Activated T-helper 17 cell treated with anti-CD3 and anti-CD28 coated beads, Interleukin-2, amount 50 U/mL, for 72 hours (primary cell): ENCODE measurements at places on chromosomes 6 and 20. TPM values are rescaled to one million over a fixed set of nuclear protein-coding genes. Genes with fewer than 3 reads are reported as not detected.
A peak's percentile ranks its signal among the peaks of the same experiment; 100 is the strongest.

Gene CD40
- 1.5 TPM for total RNA-seq

Gene RAD21L1
- total RNA-seq: not detected

Gene LZTS3
- total RNA-seq: 3.1 TPM

Gene OOEP
- 1.0 TPM for total RNA-seq

DNA sequence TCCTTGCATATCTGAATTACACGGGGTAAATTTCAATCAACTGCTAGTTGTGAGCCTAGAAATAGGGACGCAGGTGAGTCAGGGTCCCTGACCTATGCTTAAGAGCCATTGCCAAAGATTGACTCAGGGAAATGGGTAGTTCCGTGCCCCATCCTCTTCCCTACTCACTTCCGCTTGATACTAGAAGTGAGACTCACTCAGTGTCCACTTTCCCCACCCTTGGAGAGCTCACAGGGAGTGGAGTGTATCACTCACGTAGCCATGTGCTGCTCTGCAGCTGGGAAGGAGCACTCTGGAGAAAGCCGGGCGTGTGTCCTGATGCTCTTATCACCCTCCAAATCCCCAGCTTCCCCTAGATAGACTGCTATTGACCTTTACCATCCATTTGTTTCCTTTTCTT is 543 bp upstream of the MUC22 start:
- no peaks in the 10 kb centered on the region for H3K36me3 ChIP-seq
- peaks cover 7% of the 10 kb centered on the region for H3K4me1 ChIP-seq
- peaks cover 29% of the 10 kb centered on the region for H3K27me3 ChIP-seq
- ATAC-seq: no peak
- H3K27ac ChIP-seq: no peak overlapping the region
- no peak overlapping the region for H3K4me3 ChIP-seq

GRCh38 chr6:16403831-16404230 is 165.4 kb downstream of the GMPR start:
- no peaks in the 10 kb centered on the region for H3K27me3 ChIP-seq
- H3K36me3 ChIP-seq: peaks cover 41% of the 10 kb centered on the region
- ATAC-seq: peak; percentile 68
- H3K27ac ChIP-seq: peak overlapping the region; percentile 8
- peaks cover 25% of the 10 kb centered on the region for H3K4me1 ChIP-seq
- peak overlapping the region; percentile 44 for H3K4me3 ChIP-seq

DNA sequence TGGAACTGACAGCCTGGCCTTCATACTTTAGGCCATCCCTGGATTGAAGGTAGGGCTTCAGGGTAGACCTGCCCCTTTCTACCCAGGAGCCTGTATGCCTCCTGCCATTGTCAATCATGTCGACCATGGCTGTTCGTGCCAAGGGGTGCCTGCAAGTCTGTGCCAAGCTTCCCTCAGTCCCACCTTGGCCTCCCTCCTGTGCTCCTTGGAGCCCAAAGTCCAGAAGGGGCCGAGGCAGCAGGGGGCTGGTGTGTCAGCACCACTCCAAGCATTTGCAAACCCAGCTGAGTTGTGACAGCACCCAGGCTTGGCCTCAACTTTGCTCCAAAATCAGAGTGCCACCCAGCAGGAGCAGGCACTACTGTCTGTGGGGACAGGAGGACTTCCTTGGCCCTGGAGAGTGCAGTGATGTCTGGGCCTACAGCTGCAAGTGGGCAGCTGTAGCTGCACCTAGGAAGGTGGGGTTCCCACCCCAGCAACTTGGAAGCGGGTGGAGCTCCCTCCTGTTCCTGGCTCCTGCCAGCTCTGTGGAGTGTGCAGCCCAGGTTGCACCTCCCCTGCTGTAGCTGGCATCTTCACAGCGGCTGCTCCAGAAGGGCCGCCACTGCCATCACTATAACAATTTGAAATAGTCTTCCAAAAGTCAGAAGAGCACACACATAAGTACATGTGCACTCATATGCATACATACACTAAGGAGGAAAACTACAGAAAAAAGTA is 1719.3 kb downstream of the HACE1 start:
- no peak overlapping the region for H3K4me3 ChIP-seq
- no peak overlapping the region for H3K27ac ChIP-seq
- no peaks in the 10 kb centered on the region for H3K4me1 ChIP-seq
- no peaks in the 10 kb centered on the region for H3K27me3 ChIP-seq
- no peaks in the 10 kb centered on the region for H3K36me3 ChIP-seq

DNA sequence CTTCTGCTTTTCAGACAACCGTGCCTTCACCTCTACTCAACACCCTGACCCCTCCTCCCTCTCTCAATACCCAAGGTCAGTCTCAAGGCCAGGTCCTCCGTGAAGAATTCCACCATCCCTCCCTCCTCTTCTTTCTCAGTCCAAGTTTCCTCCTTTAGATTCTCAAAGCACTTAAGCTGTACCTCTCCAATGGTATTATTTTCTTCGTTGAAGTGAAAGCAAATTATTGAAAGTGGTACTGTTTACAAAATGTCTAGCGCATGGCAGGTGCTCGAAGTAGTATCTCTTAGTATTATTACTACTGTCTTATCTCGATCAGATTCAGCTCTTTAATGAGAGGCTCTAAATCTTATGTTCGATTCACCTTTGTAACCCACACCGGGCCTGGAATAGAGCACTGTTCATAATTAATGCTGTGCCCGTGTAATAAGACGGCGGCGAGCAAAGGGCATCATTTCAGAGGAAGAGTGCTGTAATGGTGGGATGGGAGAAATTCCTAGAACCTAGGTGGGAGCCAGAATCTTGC is 593 bp upstream of the RALGAPB start:
- peaks cover 28% of the 10 kb centered on the region for H3K4me1 ChIP-seq
- peak overlapping the region; percentile 81 for H3K27ac ChIP-seq
- ATAC-seq: peak; percentile 5
- H3K36me3 ChIP-seq: no peaks in the 10 kb centered on the region
- H3K27me3 ChIP-seq: no peaks in the 10 kb centered on the region

DNA sequence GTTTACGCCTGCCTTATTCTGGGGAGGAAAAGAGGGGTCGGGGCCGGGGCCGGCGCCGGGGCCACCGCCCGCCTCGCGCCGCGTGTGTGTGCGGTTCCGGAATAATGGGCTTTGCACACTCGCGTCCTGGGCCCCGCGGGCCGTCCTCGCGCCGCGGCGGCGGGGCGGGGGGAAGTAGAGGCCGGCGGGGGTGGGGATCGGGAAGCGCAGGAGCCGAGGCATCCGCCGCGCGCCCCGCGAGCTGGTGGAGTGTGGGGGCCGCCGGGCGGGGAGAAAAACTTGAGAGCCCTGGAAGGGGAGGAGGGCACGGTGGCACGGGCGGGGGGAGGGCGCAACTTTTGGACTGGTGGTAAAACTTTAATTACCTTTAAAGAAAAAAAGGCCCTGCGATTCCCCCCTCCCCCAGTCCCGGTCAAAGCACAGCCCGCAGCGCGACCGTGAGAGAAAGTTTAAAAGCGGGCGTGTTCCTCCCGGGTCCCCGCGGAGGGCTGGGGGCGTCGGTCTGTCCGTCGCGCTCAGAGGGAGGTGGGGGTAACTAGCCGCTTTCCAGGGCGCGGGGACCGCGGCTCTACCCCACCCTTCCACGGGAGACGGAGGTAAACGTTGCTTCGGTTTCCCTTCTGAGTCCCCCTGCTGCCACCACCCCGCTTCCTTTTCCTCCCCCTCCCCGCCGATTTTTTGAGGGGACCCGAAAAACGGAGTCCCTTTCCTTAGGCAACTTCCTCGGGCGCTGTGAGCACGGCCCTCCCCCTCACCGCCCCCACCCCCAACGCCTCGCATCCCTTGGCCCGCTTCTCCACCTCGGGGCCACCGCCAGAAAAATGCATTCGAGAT is 1.9 kb downstream of the L3MBTL3 start:
- H3K4me1 ChIP-seq: peaks cover 18% of the 10 kb centered on the region
- ATAC-seq: peak; percentile 11
- peak overlapping the region; percentile 95 for H3K4me3 ChIP-seq
- no peaks in the 10 kb centered on the region for H3K27me3 ChIP-seq
- H3K36me3 ChIP-seq: peaks cover 21% of the 10 kb centered on the region
- peak overlapping the region; percentile 89 for H3K27ac ChIP-seq

- no peak overlapping the region for H3K27ac ChIP-seq
- H3K4me1 ChIP-seq: no peaks in the 10 kb centered on the region
- no peaks in the 10 kb centered on the region for H3K36me3 ChIP-seq
Measured at GRCh38 chr6:132067286-132067685, 116.1 kb upstream of the CCN2 start.

GRCh38 chr20:36362978-36363713 is 57.0 kb downstream of the DLGAP4 start:
- ATAC-seq: no peak
- H3K27ac ChIP-seq: no peak overlapping the region
- H3K4me1 ChIP-seq: no peaks in the 10 kb centered on the region
- H3K36me3 ChIP-seq: no peaks in the 10 kb centered on the region
- H3K27me3 ChIP-seq: peaks cover 7% of the 10 kb centered on the region

- H3K27me3 ChIP-seq: no peaks in the 10 kb centered on the region
- no peak overlapping the region for H3K4me3 ChIP-seq
- H3K27ac ChIP-seq: no peak overlapping the region
- peaks cover 11% of the 10 kb centered on the region for H3K36me3 ChIP-seq
- no peak for ATAC-seq
- H3K4me1 ChIP-seq: peaks cover 7% of the 10 kb centered on the region
Measured at GRCh38 chr20:25254571-25254970, 6.7 kb downstream of the PYGB start.

GRCh38 chr20:37102571-37102970 is 6.8 kb upstream of the RBL1 start:
- no peaks in the 10 kb centered on the region for H3K27me3 ChIP-seq
- H3K4me3 ChIP-seq: no peak overlapping the region
- H3K4me1 ChIP-seq: no peaks in the 10 kb centered on the region
- no peak for ATAC-seq
- H3K36me3 ChIP-seq: no peaks in the 10 kb centered on the region

DNA sequence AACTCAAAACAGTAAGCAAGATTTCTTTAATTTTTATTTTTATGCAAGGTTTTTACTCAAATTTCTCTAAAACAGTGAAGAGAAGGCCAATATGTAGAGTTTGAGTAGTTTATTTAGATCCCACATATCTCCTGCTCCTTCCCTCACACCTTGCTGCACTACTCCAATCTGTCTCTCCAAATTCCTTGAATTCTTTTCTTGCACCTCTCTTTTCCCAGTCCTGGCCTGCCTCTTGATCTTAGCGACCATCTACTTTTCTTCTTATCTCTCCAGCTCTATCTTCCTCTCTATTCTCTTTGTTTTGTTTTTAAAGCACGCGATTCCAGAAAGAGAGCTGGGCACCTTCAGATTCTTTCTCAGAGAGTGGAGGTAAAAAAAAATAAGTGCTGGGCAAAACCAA is 86.7 kb upstream of the KCNQ5 start:
- no peaks in the 10 kb centered on the region for H3K4me1 ChIP-seq
- peaks cover 5% of the 10 kb centered on the region for H3K27me3 ChIP-seq
- H3K36me3 ChIP-seq: no peaks in the 10 kb centered on the region

GRCh38 chr6:90167514-90168379 is 128.9 kb downstream of the BACH2 start:
- H3K36me3 ChIP-seq: peaks cover 6% of the 10 kb centered on the region
- no peak overlapping the region for H3K27ac ChIP-seq
- no peak for ATAC-seq
- no peak overlapping the region for H3K4me3 ChIP-seq

DNA sequence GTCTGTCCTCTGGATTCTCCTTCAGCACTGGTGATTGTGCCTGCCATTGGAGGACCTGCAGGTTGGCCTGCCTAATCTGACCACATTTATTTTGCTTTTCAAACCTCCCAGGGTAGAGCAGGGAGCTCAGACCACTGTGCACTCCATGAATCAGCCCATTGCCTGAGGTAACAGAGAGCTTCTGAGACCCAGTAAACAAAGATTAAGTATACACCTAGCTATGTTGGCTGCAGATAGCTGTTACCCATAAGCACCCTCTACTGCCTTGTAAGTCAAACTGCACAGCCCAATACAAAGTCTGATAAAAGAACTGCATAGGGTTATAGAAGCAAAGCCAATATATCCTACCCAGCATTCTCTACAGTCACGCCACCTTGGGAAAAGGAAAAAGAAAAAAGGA is 338.7 kb downstream of the HTR1B start:
- no peaks in the 10 kb centered on the region for H3K4me1 ChIP-seq
- no peak overlapping the region for H3K27ac ChIP-seq
- no peak for ATAC-seq
- no peaks in the 10 kb centered on the region for H3K36me3 ChIP-seq

DNA sequence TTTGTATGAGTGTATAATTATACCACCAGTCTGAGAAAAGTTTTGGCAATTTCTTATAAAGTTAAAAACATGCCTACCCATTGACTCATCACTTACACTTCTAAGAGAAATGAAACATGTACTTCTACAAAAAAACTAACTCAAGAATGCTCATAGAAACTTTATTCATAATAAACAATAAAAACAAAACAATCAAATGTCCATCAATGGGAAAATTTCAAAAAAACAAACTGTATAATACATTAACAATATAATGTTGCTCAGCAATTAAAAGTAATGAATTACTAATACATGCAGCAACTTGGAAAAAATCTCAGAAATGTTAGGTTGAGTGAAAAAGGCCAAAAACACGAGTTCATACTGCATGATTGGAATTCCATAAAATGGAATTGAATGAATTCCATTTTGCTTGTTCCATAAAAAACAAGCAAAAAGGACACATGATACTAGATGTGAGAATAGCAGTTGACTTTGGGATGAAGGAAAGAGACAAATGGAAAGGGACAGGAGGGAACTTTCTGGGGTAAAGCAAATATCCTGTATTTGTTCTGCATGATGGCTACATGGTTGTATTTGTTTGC is 726.6 kb downstream of the RFPL4B start:
- ATAC-seq: no peak
- no peaks in the 10 kb centered on the region for H3K27me3 ChIP-seq
- no peaks in the 10 kb centered on the region for H3K4me1 ChIP-seq
- H3K36me3 ChIP-seq: no peaks in the 10 kb centered on the region
- no peak overlapping the region for H3K27ac ChIP-seq
- H3K4me3 ChIP-seq: no peak overlapping the region

DNA sequence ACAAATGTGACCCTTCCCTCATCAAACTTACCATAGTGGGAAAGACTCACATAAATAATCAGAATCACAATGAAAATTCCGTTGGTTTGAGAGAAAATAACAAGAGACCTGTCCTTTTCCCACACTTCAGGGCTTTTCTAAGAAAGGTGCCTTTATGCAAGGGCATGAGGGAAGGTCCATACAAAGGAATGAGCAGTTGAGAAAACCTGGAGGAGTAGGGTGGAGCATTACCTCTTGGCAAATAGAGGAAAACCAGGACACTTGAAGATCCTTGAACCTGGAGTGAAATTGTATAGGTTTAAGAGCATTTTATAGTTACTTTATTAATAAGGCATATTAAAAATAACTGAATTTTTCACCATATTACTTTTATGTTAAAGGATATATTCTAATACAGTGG is 54.3 kb downstream of the UBR2 start:
- H3K27ac ChIP-seq: no peak overlapping the region
- H3K4me1 ChIP-seq: no peaks in the 10 kb centered on the region
- peaks cover 86% of the 10 kb centered on the region for H3K36me3 ChIP-seq
- no peak overlapping the region for H3K4me3 ChIP-seq
- ATAC-seq: no peak
